ENCODE measurements at places on chromosomes 1 and 21. TPM values are rescaled to one million over a fixed set of nuclear protein-coding genes. Genes with fewer than 3 reads are reported as not detected.

DNA sequence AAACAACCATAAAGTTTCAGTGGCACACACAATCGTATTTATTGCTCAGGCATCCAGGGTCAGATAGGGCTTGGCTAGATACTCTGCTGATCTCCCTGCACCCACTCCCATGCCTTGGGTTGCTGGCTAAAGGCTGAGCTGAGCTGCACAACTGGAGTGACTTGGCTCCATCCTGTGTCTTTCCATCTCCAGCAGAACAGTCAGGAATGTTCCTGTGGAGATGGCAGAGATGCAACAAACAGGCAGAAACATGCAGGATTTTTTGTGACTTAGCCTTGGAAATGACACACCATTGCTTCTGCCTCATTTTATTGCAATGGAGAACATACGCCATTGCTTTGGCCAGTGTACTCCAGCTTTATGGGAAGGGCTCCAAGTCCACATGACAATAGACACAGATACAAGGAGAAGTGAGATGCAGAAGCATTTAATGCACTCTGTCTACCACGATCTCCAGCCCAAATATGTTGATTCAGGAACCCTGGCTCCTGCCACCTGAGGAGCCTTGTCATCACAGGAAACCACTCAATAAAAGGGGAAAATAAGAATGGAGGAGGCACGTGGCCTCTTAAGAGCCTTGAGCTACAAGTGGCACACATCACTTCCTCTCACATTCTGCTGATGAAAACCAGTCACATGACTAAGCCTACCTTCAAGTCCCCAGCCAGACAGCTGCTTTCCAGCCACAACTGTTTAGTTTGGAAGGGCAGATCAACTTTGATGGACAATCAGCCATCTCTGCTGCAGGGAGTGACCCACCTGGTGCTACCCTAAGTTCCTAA, 10.1 kb upstream of the GUCA2B start:
- peaks cover 70% of the 10 kb centered on the region for H3K27me3 ChIP-seq
- no peak overlapping the region for H3K4me3 ChIP-seq
- DNase-seq: no peak
- H3K27ac ChIP-seq: no peak overlapping the region
- H3K36me3 ChIP-seq: no peaks in the 10 kb centered on the region

GRCh38 chr1:52651904-52652303, 18.9 kb downstream of the SHISAL2A start:
- H3K4me3 ChIP-seq: no peak overlapping the region

Gene FAM72D
- total RNA-seq: 1.5 TPM

Gene PLOD1
- 8.2 TPM for total RNA-seq

Gene MSTO1
- total RNA-seq: 24.9 TPM

- DNase-seq: no peak
- peaks cover 74% of the 10 kb centered on the region for H3K36me3 ChIP-seq
- H3K4me1 ChIP-seq: no peaks in the 10 kb centered on the region
- H3K27me3 ChIP-seq: no peaks in the 10 kb centered on the region
- no peak overlapping the region for H3K4me3 ChIP-seq
Measured at GRCh38 chr1:11067716-11068599, 8.1 kb upstream of the SRM start.

- H3K36me3 ChIP-seq: no peaks in the 10 kb centered on the region
- H3K4me3 ChIP-seq: peak within 1 kb of the TSS; percentile 27
- peak within 1 kb of the TSS; percentile 80 for H3K27ac ChIP-seq
- peaks cover 28% of the 10 kb centered on the region for H3K27me3 ChIP-seq
- peaks cover 38% of the 10 kb centered on the region for H3K4me1 ChIP-seq
Measured at GRCh38 chr1:43269627-43270375, at the start of gene TMEM125. Gene TMEM125, plus strand, starts transcription at chr1:43269983. Its CDS starts 2,740 bp downstream, at chr1:43272723.

DNA sequence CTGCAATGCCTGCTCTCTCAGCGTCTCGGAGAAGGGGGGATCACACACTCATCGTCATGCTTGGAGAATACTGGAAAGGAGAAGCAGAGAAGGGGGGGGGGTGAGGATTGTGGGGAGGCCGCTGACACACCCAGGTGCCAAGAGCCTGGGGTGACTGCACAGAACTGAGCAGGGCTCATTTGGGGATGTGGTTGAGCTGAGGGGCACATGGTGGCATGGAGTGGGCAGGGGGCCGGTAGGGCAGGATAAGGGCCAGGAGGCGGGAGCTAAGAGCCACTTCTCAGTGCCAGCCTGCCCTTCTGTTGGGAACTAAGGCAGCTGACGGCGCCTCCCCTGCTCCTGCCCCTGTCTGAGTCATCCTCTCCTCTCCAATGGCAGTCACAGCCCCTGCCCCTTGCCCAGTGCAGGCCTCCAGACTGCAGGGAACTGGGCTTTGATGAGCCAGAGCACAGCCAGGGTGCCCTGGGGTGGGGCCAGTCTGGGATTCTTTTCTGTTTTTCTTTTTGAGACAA, 27.2 kb downstream of the MRPL37 start:
- H3K27ac ChIP-seq: no peak overlapping the region

Gene EXOSC10
- total RNA-seq: 70.7 TPM

Gene CHIA
- 3.9 TPM for total RNA-seq

Gene CFHR4
- total RNA-seq: not detected

- no peaks in the 10 kb centered on the region for H3K4me1 ChIP-seq
- no peaks in the 10 kb centered on the region for H3K36me3 ChIP-seq
- DNase-seq: no peak
- no peak overlapping the region for H3K4me3 ChIP-seq
- H3K27me3 ChIP-seq: no peaks in the 10 kb centered on the region
Measured at GRCh38 chr1:158969166-158969565, 37.8 kb downstream of the PYHIN1 start.

- H3K36me3 ChIP-seq: no peaks in the 10 kb centered on the region
- no peak overlapping the region for H3K27ac ChIP-seq
- no peak overlapping the region for H3K4me3 ChIP-seq
- peak; percentile 92 for DNase-seq
- H3K27me3 ChIP-seq: no peaks in the 10 kb centered on the region
Measured at GRCh38 chr1:151594143-151594625, 17.7 kb upstream of the SNX27 start.

Gene FCGR3A
- 12.8 TPM for total RNA-seq

Gene GRHL3
- total RNA-seq: not detected

DNA sequence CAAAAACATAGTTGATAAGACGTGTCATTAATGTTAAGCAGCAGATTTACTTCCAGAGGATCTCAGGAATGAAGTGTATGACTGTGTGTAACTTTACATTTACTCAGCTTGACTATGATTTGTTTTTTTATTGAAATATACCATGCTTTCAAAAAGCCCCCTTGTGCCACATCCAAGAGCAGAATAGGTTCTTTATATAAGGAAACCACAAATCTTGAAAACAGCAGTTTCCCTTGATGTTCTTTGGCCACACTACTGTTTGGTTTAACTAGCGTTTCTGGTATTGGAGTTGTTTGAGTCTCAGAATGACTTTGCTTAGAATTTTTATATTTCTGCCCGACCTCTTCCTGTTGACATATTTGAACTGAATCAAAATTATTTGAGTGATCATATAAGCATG, 25.0 kb downstream of the LRRC8C start:
- no peak overlapping the region for H3K27ac ChIP-seq
- H3K27me3 ChIP-seq: no peaks in the 10 kb centered on the region
- no peak for DNase-seq

Gene KIF2C
- total RNA-seq: 34.8 TPM

DNA sequence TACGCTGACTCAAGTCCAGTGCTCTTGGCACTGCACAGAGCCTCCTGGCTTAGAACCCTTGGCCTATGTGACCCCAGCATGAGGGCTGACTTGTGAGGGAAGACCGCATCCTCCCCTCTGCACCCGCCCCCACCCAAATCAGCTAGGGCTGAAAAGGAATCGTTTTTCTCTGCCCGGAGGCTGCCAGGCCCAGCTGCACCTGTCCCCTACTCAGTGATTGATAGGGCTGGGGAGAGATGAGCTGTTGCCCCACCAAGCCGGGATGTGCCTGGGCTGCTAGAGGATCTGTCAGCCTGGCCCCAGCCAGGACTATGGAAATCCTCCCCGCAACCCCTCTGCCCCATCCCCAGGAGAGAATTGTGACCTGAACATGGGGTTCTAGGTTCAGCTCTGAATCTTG, 20.6 kb downstream of the MYOG start:
- no peak overlapping the region for H3K27ac ChIP-seq
- no peak for DNase-seq
- H3K27me3 ChIP-seq: no peaks in the 10 kb centered on the region
- no peak overlapping the region for H3K4me3 ChIP-seq

GRCh38 chr1:184695023-184695422, 59.6 kb downstream of the EDEM3 start:
- DNase-seq: no peak
- H3K4me1 ChIP-seq: no peaks in the 10 kb centered on the region
- H3K36me3 ChIP-seq: peaks cover 74% of the 10 kb centered on the region
- no peak overlapping the region for H3K4me3 ChIP-seq

- H3K4me3 ChIP-seq: no peak overlapping the region
- H3K4me1 ChIP-seq: no peaks in the 10 kb centered on the region
- DNase-seq: no peak
- H3K36me3 ChIP-seq: peaks cover 7% of the 10 kb centered on the region
Measured at GRCh38 chr1:176055398-176055797, 151.7 kb downstream of the COP1 start.

Gene CDA
- not detected for total RNA-seq

Gene TGFB2
- total RNA-seq: not detected

DNA sequence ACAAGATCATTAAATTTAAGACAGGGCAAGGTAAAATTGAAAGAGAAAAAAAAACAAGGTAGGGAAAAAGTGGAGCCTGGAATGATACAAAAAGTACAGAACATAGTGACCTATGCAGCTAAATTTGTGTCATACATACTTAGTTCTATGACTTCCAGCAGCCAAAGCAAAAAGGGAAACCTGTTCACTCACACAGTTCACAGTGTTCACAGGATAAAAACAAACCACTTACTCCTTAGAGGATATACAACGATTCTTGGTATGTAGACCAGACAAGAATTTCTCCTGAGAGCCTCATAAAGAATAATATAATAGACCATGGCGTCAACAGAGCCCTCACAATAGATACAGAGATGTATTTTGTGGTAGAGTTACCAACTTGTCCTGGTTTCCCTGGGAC, 27.5 kb downstream of the COA7 start:
- H3K4me3 ChIP-seq: no peak overlapping the region
- H3K27me3 ChIP-seq: no peaks in the 10 kb centered on the region
- H3K36me3 ChIP-seq: no peaks in the 10 kb centered on the region
- DNase-seq: no peak
- H3K27ac ChIP-seq: no peak overlapping the region

DNA sequence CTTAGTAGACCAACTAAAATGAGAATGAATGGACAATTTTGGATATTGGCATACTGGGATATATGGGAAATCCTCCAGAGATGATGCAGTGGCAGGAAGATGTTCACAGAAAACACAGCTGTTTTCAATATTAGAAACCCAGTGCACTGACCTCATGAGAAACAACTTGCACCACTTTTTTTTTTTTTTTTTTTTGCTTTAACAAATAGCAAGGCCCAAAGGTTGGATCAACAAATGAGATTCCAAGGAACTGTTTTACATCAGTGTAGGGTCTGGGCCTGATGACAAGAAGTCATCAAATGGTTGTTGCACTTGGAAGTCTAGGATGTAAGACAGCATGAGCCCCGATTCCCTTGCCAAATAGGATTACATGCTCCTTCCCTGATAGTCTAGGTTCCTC, 110.7 kb downstream of the SLC25A24 start:
- DNase-seq: no peak
- no peaks in the 10 kb centered on the region for H3K4me1 ChIP-seq
- no peak overlapping the region for H3K4me3 ChIP-seq
- H3K27ac ChIP-seq: no peak overlapping the region
- H3K27me3 ChIP-seq: no peaks in the 10 kb centered on the region
- no peaks in the 10 kb centered on the region for H3K36me3 ChIP-seq

DNA sequence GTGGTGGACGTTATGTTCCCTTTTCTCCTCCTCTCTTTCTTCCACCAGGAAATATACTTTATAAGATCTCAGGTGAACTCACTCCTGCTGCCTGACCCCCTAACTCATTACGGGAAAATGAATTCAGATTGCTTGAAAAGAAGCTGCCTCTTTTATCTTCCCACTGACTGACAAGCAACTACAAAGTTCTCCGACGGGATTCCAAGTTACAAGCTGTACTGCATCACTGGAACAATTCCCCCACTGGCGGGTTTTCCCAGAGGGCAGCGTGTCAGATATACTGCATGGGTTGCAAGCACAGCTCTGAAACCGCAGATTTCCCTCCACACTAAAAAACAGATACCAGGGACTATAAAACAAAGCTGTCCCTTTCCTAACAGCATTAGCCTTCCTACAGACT, 390.6 kb downstream of the KCTD3 start:
- no peak for DNase-seq
- H3K27ac ChIP-seq: no peak overlapping the region
- H3K4me3 ChIP-seq: no peak overlapping the region
- no peaks in the 10 kb centered on the region for H3K36me3 ChIP-seq

GRCh38 chr1:113275691-113276090, 114.6 kb upstream of the MAGI3 start:
- H3K27me3 ChIP-seq: no peaks in the 10 kb centered on the region
- H3K4me1 ChIP-seq: peaks cover 9% of the 10 kb centered on the region
- no peak for DNase-seq
- H3K27ac ChIP-seq: no peak overlapping the region

- H3K27ac ChIP-seq: no peak overlapping the region
- no peak overlapping the region for H3K4me3 ChIP-seq
- H3K4me1 ChIP-seq: no peaks in the 10 kb centered on the region
- H3K27me3 ChIP-seq: peaks cover 8% of the 10 kb centered on the region
Measured at GRCh38 chr1:14745789-14746188, 147.3 kb downstream of the KAZN start.

- DNase-seq: peak; percentile 86
- peaks cover 100% of the 10 kb centered on the region for H3K27me3 ChIP-seq
- H3K27ac ChIP-seq: no peak overlapping the region
- peaks cover 65% of the 10 kb centered on the region for H3K4me1 ChIP-seq
Measured at GRCh38 chr1:47434051-47434842, 3.6 kb upstream of the FOXD2 start.

Gene MYBPH
- not detected for total RNA-seq

Gene GFI1
- total RNA-seq: 34.4 TPM

GRCh38 chr1:4702932-4703331, 48.5 kb downstream of the AJAP1 start:
- H3K36me3 ChIP-seq: no peaks in the 10 kb centered on the region
- H3K27ac ChIP-seq: no peak overlapping the region
- H3K27me3 ChIP-seq: no peaks in the 10 kb centered on the region
- no peak for DNase-seq
- H3K4me1 ChIP-seq: no peaks in the 10 kb centered on the region

Gene SPSB1
- 28.7 TPM for total RNA-seq

Gene INTS7
- 1.2 TPM for total RNA-seq

- H3K36me3 ChIP-seq: no peaks in the 10 kb centered on the region
- DNase-seq: no peak
- peak overlapping the region; percentile 34 for H3K27ac ChIP-seq
- no peaks in the 10 kb centered on the region for H3K4me1 ChIP-seq
Measured at GRCh38 chr1:198918920-198919319, 280.1 kb downstream of the PTPRC start.

All from stomach (tissue), 19 donors.